ENCODE measurements at places on chromosomes 4 and X.

GRCh38 chr4:145545538-145546174, 64.0 kb downstream of the SMAD1 start:
- no peak for DNase-seq

DNA sequence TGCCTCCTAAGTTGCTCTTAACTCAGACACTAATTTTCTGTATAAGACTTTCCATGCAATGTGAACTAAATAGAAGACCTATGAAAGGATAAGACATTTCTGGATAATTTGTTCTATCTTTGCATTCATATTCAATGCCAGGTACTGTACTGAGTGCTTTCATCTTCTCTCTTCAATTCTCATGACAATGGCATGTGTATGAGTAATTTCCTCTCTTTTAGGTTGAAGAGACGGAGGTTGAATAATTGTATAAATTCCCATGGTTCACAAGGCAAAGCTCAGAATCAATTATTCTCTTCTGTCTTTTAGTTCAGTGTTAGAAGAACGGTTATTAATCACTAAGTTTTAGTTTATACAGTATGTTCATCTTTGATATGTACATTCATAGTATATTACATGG, 29.3 kb upstream of the CFAP299 start:
- DNase-seq = no peak

- no peak for DNase-seq
These were observed 12.7 kb downstream of the GRPR start for GRCh38 chrX:16136080-16136479.

DNA sequence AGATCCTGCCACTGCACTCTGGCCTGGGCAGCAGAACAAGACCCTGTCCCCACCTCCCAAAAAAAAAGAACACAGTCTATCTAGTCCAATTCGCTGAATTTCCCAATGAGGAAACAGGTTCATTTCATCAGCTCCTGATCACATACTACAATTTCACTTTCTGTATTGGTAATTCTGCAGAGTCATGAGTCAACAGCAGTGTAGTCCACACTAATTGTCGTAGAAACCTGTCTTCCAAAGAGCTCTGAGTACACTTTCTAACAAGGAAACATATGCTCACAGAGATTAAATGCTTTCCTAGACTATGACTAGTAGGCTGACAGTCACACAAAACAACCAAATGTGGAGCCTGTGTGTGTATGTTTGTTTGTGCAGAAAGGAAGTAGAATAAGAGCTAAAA, 91.9 kb downstream of the GPC4 start:
- DNase-seq = no peak

DNA sequence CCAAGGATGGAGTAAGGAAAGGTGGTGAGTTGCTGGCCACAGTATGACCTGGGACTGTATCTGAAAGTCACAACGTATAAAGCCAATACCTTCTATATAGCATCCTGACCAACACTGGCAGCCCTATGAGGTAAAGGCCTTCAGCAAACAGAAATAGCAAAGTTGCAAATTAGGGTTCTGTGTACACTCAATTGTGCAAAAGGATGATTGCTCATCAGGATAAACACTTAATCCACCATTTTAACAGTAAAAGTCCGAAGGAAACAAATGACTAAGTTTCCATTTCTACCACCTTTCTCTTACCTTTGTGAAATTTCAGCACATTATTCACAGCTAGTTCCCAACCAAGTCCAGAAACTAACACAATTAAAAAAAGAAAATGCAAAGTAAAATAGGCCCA, 1.4 kb upstream of the FNIP2 start:
- DNase-seq = no peak

DNA sequence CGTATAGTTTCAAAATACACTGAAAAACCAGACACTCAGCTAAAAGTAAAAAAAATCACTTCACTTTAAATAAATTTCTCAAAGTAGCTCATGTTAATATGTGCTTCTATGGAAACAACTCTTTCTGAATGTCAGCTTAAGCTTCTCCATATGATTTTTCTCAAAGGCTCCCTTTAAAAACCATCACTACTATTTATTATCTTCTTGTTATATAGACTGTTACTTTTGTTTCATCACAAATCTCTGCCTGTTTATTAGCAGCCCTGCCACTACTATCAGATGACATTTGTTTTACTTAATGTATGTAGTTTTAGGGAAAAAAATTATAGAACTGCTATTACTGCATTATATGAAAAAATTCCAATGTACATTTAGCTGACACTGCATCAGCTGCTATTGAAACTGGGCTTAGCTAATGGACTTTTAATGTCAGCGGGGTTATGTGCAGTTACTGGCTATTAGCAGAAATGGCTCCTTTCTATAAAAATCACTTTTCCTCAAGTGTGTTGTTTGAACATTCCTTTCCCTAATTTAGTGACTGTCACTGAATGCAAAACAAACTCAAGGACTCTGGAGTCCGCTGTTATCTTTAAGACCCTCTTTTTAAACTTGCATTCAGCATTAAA, 10.8 kb downstream of the UNC5C start:
- no peak for DNase-seq

GRCh38 chr4:8610858-8611616, 18.5 kb downstream of the CPZ start:
- DNase-seq = no peak

GRCh38 chr4:36692586-36692985, 411.2 kb downstream of the DTHD1 start:
- DNase-seq = no peak

DNA sequence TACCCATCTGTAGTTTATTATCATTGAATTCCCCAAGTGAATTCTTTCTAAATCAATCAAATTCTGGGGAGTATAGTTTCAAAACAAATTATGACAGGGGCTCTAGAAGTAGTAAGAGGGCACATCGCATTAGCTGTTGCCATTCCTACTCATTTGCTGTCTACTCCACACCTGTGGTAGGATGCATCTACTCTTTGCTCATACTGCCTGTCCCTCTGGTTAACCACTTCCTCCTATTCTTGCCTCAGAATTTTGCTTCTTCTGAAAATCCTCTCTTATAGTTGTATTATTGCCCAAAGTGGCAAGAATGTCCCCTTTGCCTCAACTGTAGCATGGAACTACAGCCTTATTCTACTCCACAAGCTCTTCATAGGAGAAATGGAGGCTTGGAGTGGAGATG, 12.7 kb upstream of the DGKK start:
- no peak for DNase-seq

DNA sequence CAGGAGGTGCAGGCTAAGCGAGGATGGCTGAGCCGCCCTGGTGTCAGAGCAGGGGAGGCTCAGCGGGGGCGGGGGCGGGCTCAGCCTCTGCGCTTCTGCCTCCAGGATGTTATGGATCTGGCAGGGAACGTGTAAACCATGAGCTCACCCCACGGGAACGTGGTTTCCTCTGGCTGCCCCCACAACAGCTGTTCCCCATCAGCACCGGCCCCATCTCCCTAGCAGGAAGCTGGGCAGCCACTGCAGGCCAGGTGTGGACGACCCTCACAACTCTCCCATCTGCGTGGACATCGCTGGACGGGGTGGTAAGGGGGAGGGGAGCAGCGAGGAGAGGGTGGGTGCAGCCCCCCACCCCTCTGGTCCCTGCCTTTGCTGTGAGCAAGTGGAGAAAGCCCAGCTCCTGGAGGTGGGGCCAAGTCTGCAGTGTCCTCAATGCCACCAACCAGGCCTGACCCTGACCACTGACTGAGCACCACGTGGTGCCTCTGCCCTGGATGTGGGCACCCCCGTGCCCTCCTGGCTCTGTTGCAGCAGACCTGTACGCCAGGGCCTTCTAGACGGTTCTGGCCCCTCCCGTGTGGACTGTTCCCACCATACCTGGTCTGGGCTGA, 28.1 kb upstream of the SPON2 start:
- peak; percentile 44 for DNase-seq

- no peak for DNase-seq
These were observed 30.4 kb downstream of the TAF1 start for GRCh38 chrX:71396576-71396975.

DNA sequence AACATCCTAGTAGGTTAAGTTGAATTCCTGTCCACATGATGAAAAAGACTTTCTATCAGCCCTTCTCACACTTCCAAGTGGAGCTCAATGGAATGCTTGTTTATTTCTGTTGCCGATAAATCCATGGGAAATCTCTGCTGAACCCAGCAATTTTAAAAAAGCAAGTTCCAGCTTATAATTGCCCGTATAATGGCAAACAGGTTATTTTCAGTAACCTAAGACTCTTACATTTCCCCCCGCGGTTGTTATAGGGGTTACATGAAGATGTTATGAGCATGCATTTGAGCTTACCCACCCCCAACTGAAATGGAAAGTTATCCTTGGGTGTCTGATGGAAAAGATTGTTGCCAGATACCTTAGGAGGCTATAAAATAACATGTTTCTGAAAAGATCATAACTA, 136.2 kb downstream of the PALLD start:
- no peak for DNase-seq

DNA sequence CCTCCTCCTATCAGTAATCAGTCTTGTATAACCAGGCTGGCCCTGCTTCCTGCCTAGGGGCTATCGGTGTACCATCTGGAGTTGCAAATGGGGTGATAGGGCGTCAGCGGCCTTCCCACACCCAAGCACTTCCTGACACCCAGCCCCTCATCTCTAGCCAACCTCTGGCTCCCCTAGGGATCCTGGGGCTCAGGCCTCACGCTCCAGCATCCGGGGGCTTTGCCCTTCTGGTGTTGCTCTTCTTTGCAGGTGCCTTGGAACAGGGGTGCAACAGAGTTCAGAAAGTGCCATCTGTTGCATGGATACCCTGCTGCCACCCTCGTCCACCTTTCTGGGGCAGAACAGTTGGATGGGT, 4.1 kb downstream of the IL9R start:
- no peak for DNase-seq

DNA sequence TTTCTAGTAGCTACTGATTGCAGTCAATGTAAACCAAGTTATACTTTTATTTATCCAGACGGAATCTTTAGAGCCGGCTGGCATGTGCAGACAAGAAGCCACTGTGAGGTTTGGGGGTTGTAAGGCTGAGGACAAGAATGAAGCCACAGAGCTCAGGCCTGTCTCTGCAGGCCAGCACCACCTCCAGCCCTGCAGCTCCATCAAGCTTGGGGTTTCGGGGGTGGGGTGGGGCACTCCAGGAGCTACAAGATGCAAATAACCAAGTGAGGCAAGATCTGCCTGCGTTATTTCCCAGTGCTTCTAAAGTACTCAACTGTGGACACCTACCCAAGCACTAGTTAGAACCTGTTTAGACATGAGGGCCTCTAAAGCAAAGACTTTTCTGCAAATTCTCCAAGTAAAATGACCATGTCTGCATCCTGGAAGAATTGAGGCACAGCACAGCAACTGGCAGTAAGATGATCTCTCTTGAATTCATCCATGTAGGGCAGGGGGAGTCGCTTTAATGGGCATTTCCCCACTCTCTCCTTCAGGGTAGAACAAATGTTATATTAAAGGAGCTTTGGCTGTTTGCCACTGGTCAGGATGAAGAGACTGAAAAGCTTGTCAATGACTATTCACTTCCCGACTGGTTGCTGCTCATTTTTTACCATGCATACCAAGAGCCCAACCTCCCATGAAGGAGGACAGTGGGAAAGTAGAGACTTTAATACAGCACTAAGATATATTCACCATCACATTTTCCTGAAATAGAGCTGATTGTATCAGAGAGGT, 222.5 kb downstream of the MGST2 start:
- DNase-seq = no peak

DNA sequence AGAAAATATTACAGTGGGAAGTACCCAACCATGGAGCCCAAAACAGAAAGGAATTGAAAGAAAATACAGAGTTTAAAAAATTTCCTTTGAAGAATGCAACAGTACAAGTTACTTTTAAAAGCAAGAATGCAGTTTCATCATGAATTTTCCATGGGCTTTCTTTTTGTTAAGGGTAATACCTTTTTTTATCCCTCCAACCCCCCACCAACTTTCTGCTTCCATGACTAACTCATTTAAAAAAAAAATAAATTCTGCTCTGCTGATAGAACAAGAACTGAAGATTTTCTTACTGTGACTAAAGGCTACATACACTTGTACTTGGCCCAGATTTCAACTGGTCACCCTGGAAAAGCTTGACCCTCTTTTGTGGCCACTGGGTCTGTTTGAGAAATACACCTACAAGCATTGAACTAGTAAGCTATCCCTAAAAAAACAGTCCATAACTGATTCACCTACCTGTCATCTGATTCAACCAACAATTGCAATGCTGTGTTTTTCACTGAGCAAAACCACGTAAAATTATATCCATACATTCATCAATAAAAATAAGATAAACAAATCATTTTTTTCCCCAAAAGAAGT, 214.2 kb downstream of the NSUN7 start:
- no peak for DNase-seq

DNA sequence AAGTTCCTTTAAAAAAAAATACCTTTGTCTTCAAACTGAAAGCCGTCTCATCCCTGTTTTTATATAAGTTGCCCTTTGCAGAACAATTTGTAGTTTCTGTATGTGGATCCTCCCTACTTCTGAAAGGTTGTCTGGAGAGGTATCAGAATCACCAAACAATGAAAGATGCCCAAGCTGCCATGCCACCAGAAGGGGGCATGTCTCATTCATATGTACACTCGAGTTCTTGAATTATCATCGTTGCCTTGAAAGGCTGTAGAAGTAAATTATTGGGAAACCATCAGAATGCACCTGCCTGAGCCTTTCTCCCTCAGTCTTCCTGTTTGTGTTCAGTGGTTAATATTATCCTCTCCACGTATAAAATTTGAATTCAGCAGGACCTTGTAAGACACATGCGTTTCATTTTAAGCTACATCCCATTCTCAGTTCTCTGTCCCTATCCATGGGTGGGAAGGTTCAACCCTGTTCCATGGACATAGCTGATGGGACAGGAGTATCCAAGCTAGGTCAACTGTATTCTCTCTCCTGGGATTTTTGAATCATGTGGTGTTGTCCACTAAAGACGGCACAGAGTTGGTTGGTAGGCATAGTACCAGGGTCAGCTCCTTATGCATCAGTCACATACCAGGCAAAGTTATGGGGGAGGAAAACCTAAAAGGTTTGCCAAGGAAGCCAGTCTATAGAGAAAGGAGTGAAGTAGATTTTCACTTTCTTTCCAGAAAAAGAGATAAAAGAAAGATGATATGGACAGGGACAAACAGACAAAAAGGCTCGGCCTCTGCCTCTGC, 24.0 kb downstream of the GALNT7 start:
- no peak for DNase-seq

DNA sequence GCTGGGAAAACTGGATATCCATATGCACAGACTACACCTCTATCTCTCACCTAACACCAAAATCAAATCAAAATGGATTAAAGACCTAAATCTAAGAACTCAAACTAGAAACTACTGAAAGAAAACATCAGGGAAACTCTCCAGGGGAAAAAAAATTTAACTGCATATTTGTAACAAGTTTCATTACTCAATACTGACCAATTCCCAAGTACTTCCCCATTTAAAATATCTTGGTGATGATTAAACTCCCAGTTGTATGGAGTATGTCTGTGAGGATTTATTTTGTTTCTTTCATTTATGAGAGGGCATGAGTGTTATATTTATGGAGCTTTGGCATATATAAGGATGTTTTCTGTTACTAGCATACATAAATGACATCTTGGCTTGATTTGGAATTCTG, 112.3 kb upstream of the IL15 start:
- no peak for DNase-seq

All from activated gamma-delta T cell (primary cell).